Progenitor cell of endocrine pancreas (in vitro differentiated cells): ENCODE measurements at places on chromosomes 7 and 10. TPM values are rescaled to one million over a fixed set of nuclear protein-coding genes. Genes with fewer than 3 reads are reported as not detected.

GRCh38 chr10:107340326-107340725 lies 175.8 kb upstream of the SORCS1 start:
- no peak for DNase-seq
- H3K4me3 ChIP-seq, result no peak overlapping the region
- H3K27ac ChIP-seq, result no peak overlapping the region
- no peaks in the 10 kb centered on the region for H3K36me3 ChIP-seq
- no peaks in the 10 kb centered on the region for H3K27me3 ChIP-seq

GRCh38 chr7:104921596-104921995 lies 92.4 kb upstream of the KMT2E start:
- H3K27me3 ChIP-seq, result no peaks in the 10 kb centered on the region
- peaks cover 8% of the 10 kb centered on the region for H3K36me3 ChIP-seq
- no peak overlapping the region for H3K27ac ChIP-seq
- peak overlapping the region; percentile 68 for H3K4me3 ChIP-seq
- H3K4me1 ChIP-seq, result peaks cover 35% of the 10 kb centered on the region

DNA sequence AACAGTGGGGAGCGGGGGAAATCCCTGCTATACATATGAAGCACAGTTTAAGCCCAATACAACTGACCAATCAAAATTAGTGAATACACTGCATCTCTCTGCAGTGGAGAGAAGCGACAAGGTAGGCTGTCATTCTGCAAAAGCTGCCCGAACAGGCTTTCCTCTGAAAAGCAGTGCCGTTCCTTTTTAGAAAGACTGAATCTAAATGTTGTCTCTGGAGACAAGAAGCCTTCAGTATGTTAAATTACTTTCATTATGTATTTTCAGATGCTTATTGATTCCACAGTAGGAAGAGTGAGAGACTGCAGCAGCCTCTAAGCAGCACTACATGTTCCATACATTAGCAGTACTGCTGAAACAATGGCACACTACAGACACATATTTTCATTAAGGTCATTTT lies at the start of gene GPR22:
Gene GPR22 (plus strand): TSS at position 129 of the 400 bp plus-strand sequence. CDS start 4,004 bp downstream, outside the sequence.
- H3K36me3 ChIP-seq, result no peaks in the 10 kb centered on the region
- no peak within 1 kb of the TSS for H3K4me3 ChIP-seq

DNA sequence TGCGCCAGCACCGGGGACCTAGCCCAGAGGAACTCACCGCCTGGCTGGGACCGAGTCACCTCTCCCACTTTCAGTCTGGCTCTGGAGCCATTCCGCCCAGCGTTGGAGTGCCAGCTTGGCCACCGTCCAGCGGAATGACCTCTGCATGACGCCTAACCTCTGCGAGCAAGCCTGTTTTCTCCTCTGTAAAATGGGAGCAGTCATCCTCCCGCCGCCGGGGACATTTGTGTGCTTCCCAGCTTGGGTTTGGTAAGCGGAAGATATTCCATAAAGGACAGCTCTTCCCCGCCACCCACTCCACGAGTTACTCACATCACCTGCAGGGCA lies 1.3 kb upstream of the ZCCHC24 start:
- peaks cover 34% of the 10 kb centered on the region for H3K4me1 ChIP-seq
- peaks cover 37% of the 10 kb centered on the region for H3K27me3 ChIP-seq
- H3K4me3 ChIP-seq, result peak overlapping the region; percentile 72
- peak overlapping the region; percentile 91 for H3K27ac ChIP-seq

DNA sequence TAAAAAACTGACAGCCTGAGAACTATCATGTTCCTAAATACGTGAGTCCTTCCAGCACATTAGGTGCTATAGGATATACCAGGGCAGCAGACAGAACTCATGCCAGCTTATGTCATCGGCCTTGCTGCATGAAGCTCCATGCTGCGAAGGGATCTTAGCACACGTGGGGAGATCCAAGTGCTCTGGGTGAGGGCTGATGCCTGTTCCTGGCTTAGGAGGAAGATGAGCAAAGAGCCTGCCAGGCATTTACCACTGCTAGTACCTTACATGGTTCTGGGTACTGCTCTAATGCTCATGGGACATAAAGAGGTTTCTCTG lies 43.2 kb downstream of the SVIL start:
- no peak overlapping the region for H3K4me3 ChIP-seq
- DNase-seq, result no peak
- peaks cover 32% of the 10 kb centered on the region for H3K4me1 ChIP-seq

- no peaks in the 10 kb centered on the region for H3K4me1 ChIP-seq
- peaks cover 4% of the 10 kb centered on the region for H3K27me3 ChIP-seq
- no peak overlapping the region for H3K4me3 ChIP-seq
- no peaks in the 10 kb centered on the region for H3K36me3 ChIP-seq
Observed at GRCh38 chr7:94173436-94173835, 169.3 kb upstream of the BET1 start.

DNA sequence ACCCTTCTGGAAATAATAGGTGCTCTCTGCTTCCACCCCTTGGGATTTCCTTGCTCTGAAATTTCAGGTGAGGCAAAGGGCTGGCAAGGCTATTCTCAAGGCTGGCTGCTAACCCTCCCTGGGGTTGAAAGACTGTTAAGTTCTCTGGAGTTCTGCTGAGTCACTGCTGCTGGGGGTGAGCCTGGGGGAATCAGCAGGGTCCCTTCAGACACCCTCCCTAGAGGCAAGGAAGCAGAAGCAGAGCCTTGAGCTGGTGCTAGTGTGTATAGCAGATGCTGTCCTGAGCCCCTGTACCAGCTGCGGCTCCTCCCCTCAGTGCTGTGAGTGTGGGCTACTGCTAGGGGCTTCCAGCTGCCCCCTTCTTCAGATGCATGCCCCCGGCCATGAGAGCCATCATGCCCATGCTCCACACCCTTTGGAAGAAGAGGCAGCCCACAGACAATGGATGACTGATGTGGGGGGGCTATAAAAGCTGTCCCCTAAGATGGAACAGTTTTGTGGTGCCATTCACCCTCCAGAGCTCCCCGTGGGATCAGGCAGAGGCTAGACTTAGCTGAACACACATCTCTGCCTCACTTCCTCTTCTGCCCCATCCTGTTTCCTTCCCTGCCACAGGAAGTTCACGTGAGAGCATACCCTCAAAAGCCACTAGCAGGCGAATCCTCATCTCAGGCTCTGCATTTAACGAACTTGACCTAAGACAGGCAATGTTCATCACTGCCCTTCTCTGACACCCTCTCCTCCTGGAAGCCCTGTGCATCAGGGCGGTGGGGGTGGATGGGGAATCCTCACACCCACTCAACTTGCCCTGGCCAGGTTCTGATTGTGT lies 91.8 kb downstream of the SH3PXD2A start:
- no peak overlapping the region for H3K4me3 ChIP-seq
- H3K4me1 ChIP-seq, result peaks cover 18% of the 10 kb centered on the region

- H3K27ac ChIP-seq, result no peak overlapping the region
- no peak overlapping the region for H3K4me3 ChIP-seq
- peaks cover 1% of the 10 kb centered on the region for H3K4me1 ChIP-seq
- DNase-seq, result no peak
Observed at GRCh38 chr10:71575451-71575850, 144.1 kb downstream of the C10orf105 start.

GRCh38 chr10:13335881-13336280 lies 12.2 kb downstream of the SEPHS1 start:
- H3K4me3 ChIP-seq, result no peak overlapping the region
- no peak overlapping the region for H3K27ac ChIP-seq
- peaks cover 28% of the 10 kb centered on the region for H3K36me3 ChIP-seq
- no peak for DNase-seq

DNA sequence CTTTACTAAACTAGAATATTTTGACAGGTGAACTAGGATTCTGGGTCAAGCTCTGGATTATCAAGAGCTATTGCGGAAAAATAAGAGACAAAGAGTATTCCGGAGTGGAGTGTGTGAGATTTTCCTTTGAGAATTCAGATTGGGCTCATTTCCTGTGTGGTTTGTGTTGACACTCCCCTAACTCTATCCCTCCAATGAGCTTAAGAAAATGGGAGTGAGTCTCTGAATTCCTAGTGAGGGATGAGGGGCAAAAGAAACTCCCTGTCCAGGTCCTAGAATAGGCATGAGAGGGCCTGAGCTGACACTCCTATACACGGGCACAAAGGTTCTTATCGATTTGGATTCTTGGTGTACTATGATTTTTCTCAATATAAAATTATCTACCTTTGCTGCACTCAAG lies 10.2 kb downstream of the KLF14 start:
- H3K4me1 ChIP-seq, result no peaks in the 10 kb centered on the region
- peaks cover 22% of the 10 kb centered on the region for H3K27me3 ChIP-seq
- no peaks in the 10 kb centered on the region for H3K36me3 ChIP-seq
- H3K27ac ChIP-seq, result no peak overlapping the region

- H3K27me3 ChIP-seq, result peaks cover 31% of the 10 kb centered on the region
- H3K27ac ChIP-seq, result no peak overlapping the region
- no peak overlapping the region for H3K4me3 ChIP-seq
Observed at GRCh38 chr7:150804802-150805201, 4.2 kb downstream of the TMEM176A start.

DNA sequence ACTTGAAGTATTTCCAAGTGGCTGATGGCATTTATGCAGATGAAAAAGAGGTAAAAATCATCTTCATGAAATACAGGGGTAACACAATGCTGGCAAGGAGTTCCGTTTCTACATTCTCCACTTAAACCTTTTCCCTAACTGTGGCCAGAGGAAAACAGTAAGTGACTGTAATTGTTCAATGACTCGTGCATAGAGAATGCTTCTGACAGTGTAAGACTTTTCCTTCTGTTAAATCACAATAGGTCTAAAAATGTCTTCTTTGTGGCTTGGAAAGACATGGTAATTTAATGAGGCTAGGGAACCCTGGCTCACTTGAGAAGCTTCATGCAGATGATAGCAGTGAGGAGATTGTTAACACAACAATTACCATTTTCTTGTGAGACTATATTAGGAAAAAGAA lies 50.3 kb upstream of the RSU1 start:
- H3K4me3 ChIP-seq, result no peak overlapping the region
- peaks cover 12% of the 10 kb centered on the region for H3K27me3 ChIP-seq
- H3K4me1 ChIP-seq, result peaks cover 5% of the 10 kb centered on the region
- H3K27ac ChIP-seq, result no peak overlapping the region
- no peak for DNase-seq
- no peaks in the 10 kb centered on the region for H3K36me3 ChIP-seq

GRCh38 chr10:114876169-114876568 lies 54.6 kb downstream of the FHIP2A start:
- DNase-seq, result no peak
- H3K36me3 ChIP-seq, result no peaks in the 10 kb centered on the region
- peaks cover 20% of the 10 kb centered on the region for H3K27me3 ChIP-seq
- H3K4me1 ChIP-seq, result peaks cover 1% of the 10 kb centered on the region

The THAP5 gene
- 19.4 and 21.4 TPM in 2 replicates for total RNA-seq

The PRKCQ gene
- 5.6 and 6.1 TPM in 2 replicates for total RNA-seq

The OR2A12 gene
- not detected in 2 replicates for total RNA-seq

The FRG2B gene
- total RNA-seq, result not detected in 2 replicates
